ENCODE measurements at places on chromosomes 5 and 9.

DNA sequence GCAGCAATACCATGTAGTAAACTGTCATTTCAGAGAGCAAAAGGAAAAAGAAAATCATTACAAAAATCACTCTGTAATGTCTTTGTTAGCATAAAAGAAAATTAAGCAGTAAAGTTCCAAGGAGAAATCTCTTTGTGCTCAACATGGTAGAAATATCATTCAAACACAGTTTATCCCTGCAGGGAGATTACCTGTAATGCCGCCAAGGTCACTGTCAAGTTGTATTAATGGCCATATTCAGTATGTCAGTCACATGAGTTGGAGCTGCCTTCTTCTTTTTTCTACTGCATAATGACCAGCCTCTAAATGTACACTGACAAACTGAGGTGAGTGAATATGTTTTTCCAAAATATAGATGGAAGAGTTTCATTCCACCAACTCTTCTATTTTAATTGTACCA lies 36.5 kb downstream of the MEF2C start:
- ATAC-seq = no peak

- ATAC-seq = no peak
Observed at GRCh38 chr9:8070779-8071444, 271.3 kb upstream of the DMAC1 start.

DNA sequence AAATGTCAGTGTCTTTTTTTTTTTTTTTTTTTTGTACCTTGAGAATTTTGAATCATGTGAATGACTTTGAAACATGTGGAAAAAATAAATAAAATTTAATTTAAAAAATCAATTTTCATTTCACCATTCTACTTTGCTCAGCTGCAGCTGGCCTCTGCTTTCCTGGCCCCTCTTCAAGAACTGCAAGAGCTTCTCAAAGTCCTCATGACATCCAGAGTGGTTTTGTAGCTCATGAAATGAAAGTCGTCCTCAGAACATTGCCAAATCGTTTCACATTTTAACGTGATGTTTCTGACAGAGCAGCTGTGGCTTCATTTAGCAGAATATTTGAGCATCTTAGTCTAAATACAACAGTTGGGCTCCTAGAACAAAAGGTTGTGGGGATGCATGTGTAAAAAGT lies 47.9 kb upstream of the TMEM215 start:
- no peak for ATAC-seq

GRCh38 chr5:115389799-115390382 lies 93.4 kb upstream of the CCDC112 start:
- ATAC-seq = no peak

DNA sequence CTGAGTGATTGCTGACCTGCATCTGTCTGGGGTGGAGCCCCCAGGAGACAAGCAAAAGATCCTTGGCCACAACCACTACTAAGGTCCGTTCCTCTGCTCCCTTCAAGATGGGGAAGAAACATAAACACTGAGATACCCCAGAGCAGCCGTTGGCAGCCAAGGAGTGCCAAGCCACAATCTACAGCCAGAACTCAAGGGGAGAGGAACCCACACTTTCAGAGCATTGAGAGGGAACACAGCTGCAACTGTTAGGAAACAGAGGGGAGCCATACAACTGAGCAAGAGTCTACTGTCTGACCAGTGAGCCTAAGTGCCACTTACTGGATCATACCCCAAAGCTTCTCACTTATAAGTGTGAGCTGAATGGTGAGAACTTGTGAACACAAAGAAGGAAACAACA lies 44.6 kb upstream of the ADRB2 start:
- no peak for ATAC-seq

- no peak for ATAC-seq
Observed at GRCh38 chr9:109889456-109889855, 109.5 kb downstream of the PALM2AKAP2 start.

DNA sequence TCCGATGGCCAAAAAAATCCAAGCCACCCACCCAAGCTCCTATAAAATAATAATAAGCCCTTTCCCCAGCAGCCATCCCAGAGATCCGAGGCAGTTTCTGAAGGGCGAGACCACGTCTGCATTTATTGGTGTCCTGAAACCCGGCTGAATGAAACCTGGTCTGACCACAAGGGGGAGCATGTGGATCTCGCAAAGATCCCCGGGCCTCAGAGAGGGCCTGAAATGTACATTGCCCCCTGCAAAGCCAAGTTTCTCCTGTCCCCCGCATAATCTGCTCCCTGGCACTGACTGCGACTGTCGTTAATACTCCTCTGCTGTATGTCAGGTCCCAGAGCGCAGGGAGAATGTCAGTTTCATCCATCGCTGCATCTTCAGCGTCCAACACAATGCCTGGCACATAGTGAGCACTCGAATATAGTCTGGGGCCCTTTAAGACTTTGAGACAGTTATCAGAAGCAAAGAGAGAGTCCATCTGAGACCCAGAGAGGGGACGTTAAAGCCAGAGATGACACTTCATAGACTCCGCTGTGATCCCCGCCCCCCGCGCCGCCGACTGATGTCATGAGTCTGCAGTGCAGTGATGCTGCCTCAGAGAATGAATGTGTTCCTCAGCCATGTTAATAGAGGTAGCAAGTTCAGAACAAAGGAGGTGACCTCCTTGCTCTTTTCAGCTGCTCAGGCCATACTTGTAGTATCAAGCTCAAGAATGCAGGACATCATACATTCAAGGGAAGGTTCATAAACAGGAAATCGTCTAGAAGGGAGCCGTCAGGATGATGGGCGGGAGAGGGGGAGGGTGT lies 74.5 kb upstream of the BARHL1 start:
- peak; percentile 61 for ATAC-seq

GRCh38 chr9:93874242-93874641 lies 80.9 kb downstream of the BARX1 start:
- ATAC-seq = no peak

DNA sequence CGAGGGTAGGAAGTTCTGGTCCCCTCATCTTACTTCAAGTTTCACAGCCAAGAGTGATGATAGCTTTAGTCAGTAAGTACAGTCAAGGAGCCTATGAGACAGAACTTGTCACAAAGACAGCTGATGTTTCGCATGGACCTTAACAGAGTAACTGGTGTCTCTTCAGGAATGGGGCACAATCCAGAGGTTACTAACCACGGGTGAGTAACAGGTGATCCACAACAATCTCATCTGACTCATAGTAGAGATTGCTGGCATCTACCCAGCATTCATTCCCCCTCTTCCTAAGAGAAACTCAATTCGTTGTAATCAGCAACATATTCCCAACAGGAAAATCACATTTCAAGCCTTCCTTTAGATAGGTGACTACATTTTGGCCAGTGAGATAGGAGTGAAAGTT lies 126.7 kb downstream of the SNX18 start:
- ATAC-seq = peak; percentile 67

- ATAC-seq = no peak
Observed at GRCh38 chr5:139655727-139656271, 7.7 kb downstream of the CXXC5 start.

GRCh38 chr5:88677943-88678769 lies 204.8 kb downstream of the MEF2C start:
- no peak for ATAC-seq

DNA sequence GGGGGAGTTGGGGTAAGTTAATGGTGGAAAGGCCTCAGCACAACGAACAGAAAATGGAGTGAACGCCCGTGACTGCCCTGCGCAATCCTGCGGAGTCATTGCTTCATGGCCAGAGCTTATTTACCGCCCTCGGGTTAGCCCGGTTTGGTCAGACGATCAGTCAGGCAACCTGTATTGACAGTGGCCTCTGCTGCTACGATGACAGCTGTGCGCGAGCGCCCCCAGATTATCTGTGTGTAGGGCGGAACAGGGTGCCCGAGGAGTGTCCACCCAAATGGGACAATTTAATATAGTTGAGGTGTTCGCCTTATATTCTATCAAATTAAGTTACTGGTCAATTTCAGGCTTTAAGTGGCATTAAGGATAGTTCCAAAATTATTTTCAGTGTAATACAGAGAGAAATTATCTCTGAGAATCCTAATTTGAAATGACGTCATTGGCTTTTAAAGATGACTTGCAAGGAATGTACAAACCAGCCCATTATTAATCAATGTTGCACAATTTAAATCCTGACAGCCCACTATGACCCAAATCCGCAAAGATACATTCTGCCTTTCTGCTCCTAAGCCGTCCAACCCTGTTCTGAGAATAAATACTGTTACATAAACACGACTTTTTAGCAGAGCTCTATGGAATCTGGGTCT lies 879 bp upstream of the UBQLN1 start:
- ATAC-seq = peak; percentile 47

GRCh38 chr9:122338536-122338935 lies 32.3 kb upstream of the PTGS1 start:
- ATAC-seq = no peak

DNA sequence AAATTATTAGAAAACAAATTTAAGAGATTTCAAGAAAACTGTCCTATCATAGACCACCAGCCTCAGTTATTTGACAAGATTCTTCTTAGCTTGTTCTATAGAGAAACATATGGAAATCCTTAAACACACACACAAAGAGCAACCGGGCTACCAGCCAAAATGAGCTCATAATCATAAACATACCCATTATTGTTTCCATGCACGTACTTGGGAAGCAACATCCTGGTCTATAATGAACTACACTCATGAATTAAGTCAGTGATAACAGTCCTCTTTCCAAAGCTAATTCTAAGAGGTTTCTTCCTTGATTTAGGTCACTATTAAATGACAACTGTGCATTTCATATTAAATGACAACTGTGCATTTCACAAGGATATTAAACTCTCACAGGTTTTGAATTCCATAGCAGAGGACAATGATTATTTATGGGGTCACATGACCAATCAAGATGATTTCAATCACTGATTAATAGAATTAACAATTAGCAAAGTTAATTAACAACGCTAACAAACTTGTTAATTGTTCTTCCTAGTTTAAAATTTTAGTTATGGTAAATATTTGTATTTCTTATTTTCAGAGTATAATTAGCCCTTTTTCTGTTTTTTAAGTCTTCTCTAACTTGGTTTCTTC lies 77.0 kb downstream of the OXCT1 start:
- ATAC-seq = no peak

- ATAC-seq = no peak
Observed at GRCh38 chr5:160423099-160423498, 1.4 kb downstream of the PTTG1 start.

GRCh38 chr5:74013222-74013621 lies 387.2 kb downstream of the ARHGEF28 start:
- no peak for ATAC-seq

DNA sequence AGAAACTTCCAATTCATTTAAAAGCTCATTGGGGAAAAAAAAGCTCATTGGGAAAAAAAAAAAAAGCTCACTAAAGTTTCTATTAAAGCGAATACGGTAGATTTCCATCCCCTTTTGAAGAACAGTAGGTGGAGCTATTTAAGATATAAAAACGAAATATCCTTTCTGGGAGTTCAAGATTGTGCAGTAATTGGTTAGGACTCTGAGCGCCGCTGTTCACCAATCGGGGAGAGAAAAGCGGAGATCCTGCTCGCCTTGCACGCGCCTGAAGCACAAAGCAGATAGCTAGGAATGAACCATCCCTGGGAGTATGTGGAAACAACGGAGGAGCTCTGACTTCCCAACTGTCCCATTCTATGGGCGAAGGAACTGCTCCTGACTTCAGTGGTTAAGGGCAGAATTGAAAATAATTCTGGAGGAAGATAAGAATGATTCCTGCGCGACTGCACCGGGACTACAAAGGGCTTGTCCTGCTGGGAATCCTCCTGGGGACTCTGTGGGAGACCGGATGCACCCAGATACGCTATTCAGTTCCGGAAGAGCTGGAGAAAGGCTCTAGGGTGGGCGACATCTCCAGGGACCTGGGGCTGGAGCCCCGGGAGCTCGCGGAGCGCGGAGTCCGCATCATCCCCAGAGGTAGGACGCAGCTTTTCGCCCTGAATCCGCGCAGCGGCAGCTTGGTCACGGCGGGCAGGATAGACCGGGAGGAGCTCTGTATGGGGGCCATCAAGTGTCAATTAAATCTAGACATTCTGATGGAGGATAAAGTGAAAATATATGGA lies at the start of gene PCDHGA12:
Gene PCDHGA12, plus strand, starts transcription at position 176 of the 782 bp plus-strand sequence. Its CDS starts 253 bp downstream, at position 429.
- no peak for ATAC-seq

DNA sequence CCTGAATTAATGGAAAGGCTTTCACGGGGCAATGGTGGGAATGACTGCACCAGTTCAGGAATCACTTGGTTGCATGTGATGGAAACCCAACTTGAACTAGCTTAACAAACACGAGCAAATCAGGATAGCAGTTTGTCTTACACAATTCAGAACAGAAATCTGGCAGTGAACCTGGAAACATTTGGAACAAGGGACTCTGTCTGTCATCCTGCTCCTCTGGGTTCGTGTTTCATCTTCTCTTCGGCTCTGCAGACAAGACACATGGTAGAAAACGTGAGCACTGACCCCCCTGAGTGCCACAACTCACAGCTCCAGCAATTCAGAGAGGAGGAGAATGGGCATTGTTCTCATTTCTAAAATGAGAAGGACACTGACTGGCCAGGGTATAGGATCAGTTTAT lies 218.1 kb upstream of the NREP start:
- no peak for ATAC-seq

DNA sequence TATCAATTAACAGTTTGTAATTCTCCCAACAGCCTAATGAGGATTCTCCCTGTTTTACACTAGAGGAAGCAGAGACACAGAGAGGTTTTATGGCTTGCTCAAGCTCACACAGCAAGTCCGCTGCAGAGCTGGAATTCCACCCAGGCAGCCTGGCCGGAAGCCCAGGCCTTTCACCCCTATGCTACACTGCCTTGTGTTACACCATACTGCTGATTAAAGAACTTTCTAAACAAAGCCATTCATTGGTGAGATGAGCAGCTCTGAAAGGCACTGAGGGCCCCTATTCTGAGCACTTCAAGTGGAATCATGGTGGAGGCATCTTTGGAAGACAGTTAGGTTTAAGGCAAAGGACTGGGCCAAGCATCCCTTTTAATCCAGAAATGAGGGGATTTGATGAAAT lies 14.7 kb upstream of the LARP1 start:
- no peak for ATAC-seq

- no peak for ATAC-seq
Observed at GRCh38 chr5:109694451-109694891, 4.7 kb downstream of the MAN2A1 start.

DNA sequence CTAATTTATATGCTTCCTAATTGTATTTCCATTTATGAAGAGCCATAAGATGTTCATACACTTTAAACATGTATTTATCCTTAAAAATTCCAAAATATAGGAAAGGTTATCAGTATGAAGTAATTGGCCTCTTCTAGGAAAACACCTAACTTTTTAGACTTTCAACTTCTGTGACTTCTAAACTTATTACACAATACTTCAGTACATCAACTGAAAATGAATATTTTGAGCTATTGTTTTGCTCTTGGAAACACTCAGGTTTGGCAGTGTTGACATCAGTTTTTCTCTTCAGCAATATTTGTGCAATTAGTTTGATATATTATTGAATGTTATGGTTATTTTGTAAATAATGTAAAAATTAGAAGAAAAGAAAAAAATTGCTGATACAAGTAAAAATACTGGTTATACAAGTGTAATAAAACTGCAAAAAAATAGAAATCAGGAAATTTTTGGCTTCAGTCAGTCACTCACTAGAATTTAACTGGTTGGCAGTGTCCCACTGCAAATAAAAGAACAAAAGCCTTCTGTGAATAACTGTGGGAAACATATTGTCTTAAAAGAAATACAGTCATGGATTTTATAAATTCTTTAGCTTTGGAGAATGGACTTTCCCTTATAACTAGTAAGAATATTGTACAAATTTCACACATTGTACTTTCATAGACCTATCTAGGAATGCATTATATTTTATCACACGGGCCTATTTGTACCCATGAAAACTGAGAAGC lies 635.9 kb downstream of the TLE1 start:
- no peak for ATAC-seq

Data from activated T-helper 17 cell treated with anti-CD3 and anti-CD28 coated beads, Interleukin-2, amount 50 U/mL, for 72 hours (primary cell).